H1 (cell line): ENCODE measurements at places on chromosomes 12 and 14. TPM values are rescaled to one million over a fixed set of nuclear protein-coding genes. Genes with fewer than 3 reads are reported as not detected.
A peak's percentile ranks its signal among the peaks of the same experiment; 100 is the strongest.

Gene TAS2R43
- total RNA-seq, result not detected in 2 replicates

GRCh38 chr12:47942614-47943225 lies 20.7 kb upstream of the TMEM106C start:
- H3K4me3 ChIP-seq, result no peak overlapping the region
- H3K4me1 ChIP-seq, result no peaks in the 10 kb centered on the region
- DNase-seq, result no peak

- no peak overlapping the region for H3K4me3 ChIP-seq
- H3K27me3 ChIP-seq, result no peaks in the 10 kb centered on the region
- H3K4me1 ChIP-seq, result no peaks in the 10 kb centered on the region
- H3K36me3 ChIP-seq, result no peaks in the 10 kb centered on the region
- no peak for DNase-seq
- H3K27ac ChIP-seq, result no peak overlapping the region
Observed at GRCh38 chr14:62854951-62855350, 190.3 kb downstream of the KCNH5 start.

DNA sequence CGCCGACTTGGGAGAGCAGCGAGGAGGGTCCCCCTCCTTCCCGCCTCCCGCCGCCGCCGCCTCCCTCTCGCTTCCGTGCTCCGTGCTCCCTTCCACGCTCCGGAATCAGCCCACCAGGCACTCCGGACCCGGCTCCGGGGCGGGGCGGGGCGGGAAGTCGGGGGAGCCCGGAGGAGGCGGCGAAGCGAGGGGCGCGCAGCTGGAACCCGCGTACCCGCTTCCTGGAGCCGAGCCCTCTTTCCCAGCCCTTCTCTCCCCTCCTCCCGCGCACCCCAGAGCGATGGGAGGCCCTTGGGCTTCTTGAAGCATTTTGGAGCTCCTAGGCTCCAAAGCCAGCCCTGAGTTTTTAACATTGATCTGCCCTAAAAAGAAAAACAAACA lies at the start of gene SYNDIG1L:
TSS of gene SYNDIG1L (minus strand) at position 9 of the 381 bp plus-strand sequence. CDS start 16,466 bp downstream, outside the sequence.
- no peaks in the 10 kb centered on the region for H3K36me3 ChIP-seq
- no peak within 1 kb of the TSS for H3K27ac ChIP-seq
- peaks cover 35% of the 10 kb centered on the region for H3K4me1 ChIP-seq
- DNase-seq, result no peak

Gene ZBTB42
- 2.8 and 2.9 TPM in 2 replicates for total RNA-seq

Gene MYBPC1
- total RNA-seq, result not detected in 2 replicates

Gene SCFD1
- 64.5 and 65.6 TPM in 2 replicates for total RNA-seq

GRCh38 chr14:101065246-101065645 lies 161.7 kb upstream of the RTL1 start:
- DNase-seq, result no peak
- no peak overlapping the region for H3K27ac ChIP-seq
- H3K4me3 ChIP-seq, result no peak overlapping the region

- H3K36me3 ChIP-seq, result no peaks in the 10 kb centered on the region
- H3K27ac ChIP-seq, result no peak overlapping the region
- H3K27me3 ChIP-seq, result no peaks in the 10 kb centered on the region
- no peak for DNase-seq
- H3K4me3 ChIP-seq, result no peak overlapping the region
- no peaks in the 10 kb centered on the region for H3K4me1 ChIP-seq
Observed at GRCh38 chr12:44842669-44843068, 33.4 kb downstream of the NELL2 start.

DNA sequence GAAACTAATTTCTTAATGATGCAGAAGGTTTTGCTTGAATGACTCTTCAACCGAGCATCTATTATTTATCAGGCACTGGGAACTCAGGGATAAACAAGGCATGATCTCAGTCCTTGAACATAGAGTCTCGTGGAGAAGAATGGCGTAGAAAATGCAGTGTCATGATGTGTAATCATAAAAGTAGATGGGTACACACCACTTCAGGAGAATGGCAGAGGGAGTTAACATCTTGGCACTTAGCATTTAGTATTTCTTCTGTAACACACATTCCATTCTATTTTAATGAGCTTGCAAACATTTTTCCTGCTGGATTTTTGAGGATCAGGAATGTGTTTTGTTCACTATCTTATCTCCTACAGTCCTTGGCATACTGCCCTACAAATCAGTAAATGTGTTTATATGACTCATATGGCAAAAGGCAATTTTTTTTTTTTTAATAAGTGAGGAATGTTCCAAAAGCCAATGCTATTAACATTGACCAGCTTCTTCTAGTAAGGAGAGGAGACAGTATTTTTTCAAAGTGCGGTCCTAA lies 3.8 kb downstream of the TXNRD1 start:
- H3K4me1 ChIP-seq, result no peaks in the 10 kb centered on the region
- H3K4me3 ChIP-seq, result no peak overlapping the region
- H3K27me3 ChIP-seq, result no peaks in the 10 kb centered on the region
- H3K36me3 ChIP-seq, result no peaks in the 10 kb centered on the region
- DNase-seq, result no peak

DNA sequence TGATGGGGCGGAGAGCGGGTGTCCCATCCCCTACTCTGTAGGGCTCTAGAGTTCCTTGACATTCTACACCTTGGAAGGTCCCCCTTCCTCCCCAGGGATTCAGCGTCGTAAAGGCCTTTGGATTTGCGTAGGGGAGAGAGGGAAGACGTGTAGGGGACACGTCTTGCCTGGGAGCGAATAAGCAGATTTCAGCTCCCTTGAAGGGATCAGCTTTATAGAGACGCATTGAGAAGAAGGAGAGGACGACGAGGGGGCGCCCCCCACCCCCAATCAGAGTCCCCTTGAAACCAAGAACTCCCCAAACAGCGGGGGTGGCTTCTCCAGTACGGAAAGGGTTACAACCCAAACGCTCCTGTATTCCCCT lies 324 bp downstream of the CALCOCO1 start:
- no peaks in the 10 kb centered on the region for H3K27me3 ChIP-seq
- peak overlapping the region; percentile 88 for H3K4me3 ChIP-seq
- DNase-seq, result no peak
- H3K36me3 ChIP-seq, result no peaks in the 10 kb centered on the region
- peaks cover 11% of the 10 kb centered on the region for H3K4me1 ChIP-seq

DNA sequence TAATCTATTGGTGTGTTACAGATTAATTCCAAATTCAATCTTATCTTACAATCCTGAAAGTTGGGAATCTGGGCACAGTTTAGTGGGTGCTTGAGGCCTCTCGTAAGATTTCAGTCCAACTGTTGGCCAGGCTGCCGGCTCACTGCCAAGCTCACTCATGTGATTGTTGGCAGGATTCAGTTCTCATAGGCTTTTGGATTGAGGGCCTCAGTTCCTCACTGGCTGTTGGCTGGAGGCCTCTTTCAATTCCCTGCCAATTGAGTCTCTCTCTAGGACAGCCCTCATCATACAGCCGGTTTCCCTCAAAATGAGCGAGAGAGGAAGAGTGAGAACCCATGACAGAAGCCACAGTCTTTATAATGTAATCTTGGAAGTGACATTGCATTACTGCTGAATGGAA lies 123.5 kb upstream of the FBXO33 start:
- H3K4me1 ChIP-seq, result no peaks in the 10 kb centered on the region
- no peak overlapping the region for H3K4me3 ChIP-seq
- H3K36me3 ChIP-seq, result no peaks in the 10 kb centered on the region
- H3K27ac ChIP-seq, result no peak overlapping the region

DNA sequence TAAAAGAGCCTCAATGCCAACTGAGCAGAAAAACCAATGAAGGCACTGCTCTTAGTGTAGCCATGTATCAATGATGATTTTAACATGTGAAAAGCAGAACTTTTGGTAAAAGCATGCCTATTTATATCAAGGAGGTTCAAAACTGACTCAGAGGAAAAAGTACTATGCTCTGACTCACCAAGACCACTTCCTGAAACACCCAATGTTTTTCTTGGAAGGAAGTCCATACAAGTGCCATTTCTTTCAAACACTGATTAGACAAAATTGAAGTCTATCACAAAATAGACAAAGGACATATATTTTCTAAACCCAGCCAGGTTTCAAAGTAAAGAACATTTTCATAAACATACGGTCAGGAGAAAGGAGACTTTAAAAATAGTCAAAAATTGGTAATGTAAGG lies 88.6 kb downstream of the EPS8 start:
- no peaks in the 10 kb centered on the region for H3K4me1 ChIP-seq
- no peak overlapping the region for H3K4me3 ChIP-seq
- no peaks in the 10 kb centered on the region for H3K27me3 ChIP-seq
- no peaks in the 10 kb centered on the region for H3K36me3 ChIP-seq

DNA sequence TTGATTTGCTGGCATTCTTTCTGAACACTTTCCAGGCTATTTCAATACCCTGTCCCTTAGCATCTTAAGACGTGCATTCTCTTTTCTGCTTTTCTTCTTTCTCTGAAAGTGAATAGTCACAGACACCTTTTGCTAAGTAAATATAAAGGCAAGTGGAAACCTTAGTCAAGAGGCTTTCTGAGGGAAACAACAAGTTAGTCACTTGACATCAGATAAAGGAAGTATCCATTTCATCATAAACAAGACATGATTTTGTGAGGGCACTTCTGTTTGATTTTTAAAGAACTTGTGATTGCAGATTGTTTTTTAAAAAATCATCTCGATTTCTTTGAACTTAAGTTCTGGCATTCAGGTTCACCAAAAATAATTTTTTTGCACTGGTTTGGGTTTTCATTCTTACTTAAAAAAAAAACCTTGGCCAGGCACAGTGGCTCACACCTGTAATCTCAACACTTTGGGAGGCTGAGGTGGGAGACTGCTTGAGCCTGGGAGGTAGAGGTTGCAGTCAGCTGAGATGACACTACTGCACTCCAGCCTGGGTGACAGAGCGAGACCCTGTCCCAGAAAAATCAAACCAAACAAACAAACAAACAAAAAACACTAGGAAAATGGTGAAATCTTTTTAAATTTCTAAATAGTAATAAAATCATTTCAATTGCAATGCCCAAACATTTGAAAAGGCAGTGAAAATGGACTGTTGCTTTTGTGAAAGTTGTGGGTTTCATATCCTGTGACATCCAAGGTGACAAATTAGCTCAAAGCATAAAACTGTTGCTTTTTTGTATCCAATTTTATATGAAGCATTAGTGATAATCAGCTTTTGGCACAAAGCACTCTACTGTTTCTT lies 8.3 kb upstream of the KLHL42 start:
- H3K27me3 ChIP-seq, result no peaks in the 10 kb centered on the region
- H3K4me3 ChIP-seq, result no peak overlapping the region
- H3K36me3 ChIP-seq, result no peaks in the 10 kb centered on the region
- H3K27ac ChIP-seq, result no peak overlapping the region
- DNase-seq, result no peak

Gene STXBP6
- 18.1 and 19.3 TPM in 2 replicates for total RNA-seq

DNA sequence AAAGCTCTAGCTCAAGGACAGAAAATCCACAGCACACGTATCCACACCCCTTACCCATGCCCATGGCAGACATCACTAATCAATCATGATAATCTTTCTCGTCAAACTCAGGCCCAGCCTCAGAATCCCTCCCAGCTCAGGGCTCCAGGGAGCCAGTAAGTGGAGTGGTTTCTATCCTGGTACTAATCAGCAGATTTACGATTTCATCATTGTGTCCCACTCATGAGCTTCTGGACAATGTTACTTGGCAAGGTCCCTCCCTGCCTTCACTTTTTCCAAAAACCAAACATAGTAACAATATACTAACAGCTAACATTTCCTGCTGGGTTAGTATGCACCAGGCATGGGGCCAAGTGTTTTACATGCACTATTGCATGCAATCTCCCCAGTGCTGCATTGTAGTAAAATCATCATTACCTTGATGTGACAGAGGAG lies 45.8 kb upstream of the NCOR2 start:
- H3K27ac ChIP-seq, result no peak overlapping the region
- H3K4me3 ChIP-seq, result no peak overlapping the region
- H3K4me1 ChIP-seq, result no peaks in the 10 kb centered on the region
- no peaks in the 10 kb centered on the region for H3K27me3 ChIP-seq
- no peak for DNase-seq

Gene GPR137C
- 3.2 and 4.3 TPM in 2 replicates for total RNA-seq

Gene KRT82
- not detected in 2 replicates for total RNA-seq

GRCh38 chr12:26767865-26768264 lies 65.1 kb downstream of the ITPR2 start:
- no peak overlapping the region for H3K27ac ChIP-seq
- H3K4me1 ChIP-seq, result no peaks in the 10 kb centered on the region
- no peaks in the 10 kb centered on the region for H3K27me3 ChIP-seq
- no peaks in the 10 kb centered on the region for H3K36me3 ChIP-seq

Gene MOAP1
- total RNA-seq, result 17.3 and 18.3 TPM in 2 replicates

DNA sequence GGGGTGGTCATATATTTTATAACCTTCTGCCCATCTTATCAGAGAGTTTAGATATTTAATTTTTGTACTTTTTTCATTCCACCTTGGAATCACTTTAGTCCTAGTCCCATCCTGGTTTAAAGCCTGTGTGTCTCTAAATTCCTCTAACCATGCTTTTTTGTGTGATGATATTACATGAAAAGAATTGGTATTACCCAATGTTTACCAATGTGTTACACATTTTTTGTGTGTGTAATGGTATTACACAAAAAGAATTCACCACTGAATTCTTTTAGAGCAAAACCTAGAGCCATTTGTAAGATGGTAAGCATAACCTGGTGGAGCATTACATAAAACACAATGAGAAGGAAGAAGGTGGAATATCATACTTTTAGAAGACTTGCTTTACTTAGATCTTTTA lies 77.5 kb downstream of the FAR2 start:
- H3K27me3 ChIP-seq, result no peaks in the 10 kb centered on the region
- no peaks in the 10 kb centered on the region for H3K36me3 ChIP-seq
- no peak for DNase-seq
- H3K27ac ChIP-seq, result no peak overlapping the region
- H3K4me3 ChIP-seq, result no peak overlapping the region

Gene KRT72
- total RNA-seq, result not detected in 2 replicates

GRCh38 chr14:55710506-55711041 lies 130.6 kb downstream of the KTN1 start:
- H3K4me3 ChIP-seq, result no peak overlapping the region
- H3K4me1 ChIP-seq, result no peaks in the 10 kb centered on the region; the same call in 1 of the 2 replicates
- H3K36me3 ChIP-seq, result no peaks in the 10 kb centered on the region
- H3K27ac ChIP-seq, result no peak overlapping the region
- no peaks in the 10 kb centered on the region for H3K27me3 ChIP-seq
- no peak for DNase-seq

DNA sequence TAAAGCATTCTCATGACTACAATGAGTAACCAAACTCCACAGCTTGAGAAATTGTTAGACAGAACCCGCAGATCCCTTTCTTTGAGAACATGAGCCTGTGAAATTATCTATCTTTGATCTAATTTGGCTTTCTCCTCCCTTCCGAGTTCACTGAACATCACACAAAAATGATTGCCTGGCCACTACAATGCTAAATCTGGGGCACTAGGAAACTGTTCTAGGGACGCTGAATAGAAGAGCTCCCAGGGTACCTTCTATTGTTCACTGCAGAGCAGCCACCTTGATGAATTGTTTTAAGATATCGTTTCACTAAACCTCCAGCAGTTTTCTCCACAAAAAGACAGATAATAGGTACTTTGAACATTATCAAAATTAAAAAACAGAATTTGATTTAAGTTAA lies 47.5 kb downstream of the SINHCAF start:
- H3K27me3 ChIP-seq, result no peaks in the 10 kb centered on the region
- H3K36me3 ChIP-seq, result peaks cover 7% of the 10 kb centered on the region
- H3K27ac ChIP-seq, result no peak overlapping the region
- DNase-seq, result no peak
- no peak overlapping the region for H3K4me3 ChIP-seq
